Hepatic stellate cell (primary cell): ENCODE measurements at places on chromosomes 6 and 20.

- DNase-seq: no peak
Measured at GRCh38 chr6:26474439-26474881, 16.7 kb downstream of the BTN2A1 start.

GRCh38 chr6:6434151-6434550, 113.7 kb upstream of the F13A1 start:
- DNase-seq: no peak

GRCh38 chr20:57102160-57102559, 164.3 kb downstream of the BMP7 start:
- no peak for DNase-seq

DNA sequence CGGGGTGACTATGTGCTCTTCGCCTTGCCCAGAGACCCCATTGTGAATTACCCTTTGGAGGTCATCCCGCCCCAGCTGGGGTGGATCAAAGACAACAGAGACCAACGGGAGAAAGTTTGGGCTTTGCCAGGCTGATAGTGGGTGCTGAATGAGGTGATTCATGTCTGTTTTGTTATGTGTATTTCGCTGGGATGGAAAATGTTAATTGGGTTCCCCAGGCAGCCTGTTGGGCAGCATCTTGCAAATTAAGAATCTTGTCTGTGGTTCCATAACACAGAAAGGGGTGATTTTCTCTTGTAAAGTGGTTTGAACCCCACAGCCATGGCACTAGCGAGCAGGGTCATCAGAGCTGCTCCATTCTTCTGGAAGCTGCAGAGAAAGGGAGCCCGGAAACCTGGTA, 63.1 kb upstream of the UNC93A start:
- DNase-seq: no peak

DNA sequence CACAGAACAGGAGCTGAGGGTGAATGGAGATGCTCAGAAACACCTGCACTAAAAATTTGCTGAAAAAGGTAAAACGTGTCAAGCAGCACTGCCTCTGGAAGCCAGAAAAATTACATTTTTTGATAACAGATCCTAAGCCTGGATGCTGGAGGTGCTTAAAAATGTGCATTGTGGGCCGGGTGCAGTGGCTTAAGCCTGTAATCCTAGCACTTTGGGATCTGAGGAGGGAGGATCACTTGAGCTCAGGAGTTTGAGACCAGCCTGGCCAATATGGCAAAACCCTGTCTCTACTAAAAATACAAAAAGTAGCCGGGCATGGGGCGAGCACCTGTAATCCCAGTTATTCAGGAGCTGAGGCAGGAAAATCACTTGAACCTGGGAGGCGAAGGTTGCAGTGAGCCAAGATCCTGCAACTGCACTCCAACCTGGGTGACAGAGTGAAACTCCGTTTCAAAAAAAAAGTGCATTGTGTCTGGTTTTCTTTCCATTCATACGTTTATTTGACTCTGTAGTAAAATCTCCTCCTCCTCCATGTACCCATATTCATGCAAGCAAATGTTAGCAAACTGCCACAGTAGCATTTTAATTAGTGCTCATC, 587 bp upstream of the BTN3A1 start:
- no peak for DNase-seq

DNA sequence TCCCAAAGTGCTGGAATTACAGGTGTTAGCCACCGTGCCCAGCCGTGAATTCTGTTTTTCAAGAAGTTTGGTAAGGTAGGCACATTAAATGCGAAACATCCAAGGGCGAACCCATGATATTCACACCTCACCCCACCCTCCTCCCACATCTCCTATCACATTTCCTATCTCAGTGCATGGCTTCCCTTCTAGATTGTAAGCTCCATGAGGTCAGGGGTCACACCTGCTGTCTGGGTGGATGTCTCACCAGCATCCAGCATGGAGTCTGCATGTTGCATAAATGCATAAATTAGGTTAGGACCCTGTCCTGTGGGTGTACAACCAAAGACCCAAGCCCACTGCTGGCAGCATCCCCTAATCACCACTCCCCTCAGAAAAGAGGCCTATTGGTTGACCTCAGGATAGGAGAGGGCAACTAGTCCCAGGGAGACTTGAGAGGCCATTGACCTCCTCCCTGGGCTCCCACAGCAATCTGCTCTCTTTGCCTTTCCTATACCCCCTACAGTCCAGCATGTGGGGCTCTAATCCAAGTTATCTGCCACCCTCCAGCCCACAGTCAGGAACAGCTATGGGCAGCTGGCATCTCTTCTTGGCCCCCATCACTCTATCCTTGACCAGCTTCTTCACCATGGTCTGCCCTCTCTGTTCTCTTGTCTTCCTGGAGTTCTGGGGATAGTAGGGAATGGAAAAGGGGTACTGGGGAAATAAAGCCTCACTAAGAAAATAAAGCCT, 4.2 kb downstream of the PRRT1 start:
- no peak for DNase-seq

DNA sequence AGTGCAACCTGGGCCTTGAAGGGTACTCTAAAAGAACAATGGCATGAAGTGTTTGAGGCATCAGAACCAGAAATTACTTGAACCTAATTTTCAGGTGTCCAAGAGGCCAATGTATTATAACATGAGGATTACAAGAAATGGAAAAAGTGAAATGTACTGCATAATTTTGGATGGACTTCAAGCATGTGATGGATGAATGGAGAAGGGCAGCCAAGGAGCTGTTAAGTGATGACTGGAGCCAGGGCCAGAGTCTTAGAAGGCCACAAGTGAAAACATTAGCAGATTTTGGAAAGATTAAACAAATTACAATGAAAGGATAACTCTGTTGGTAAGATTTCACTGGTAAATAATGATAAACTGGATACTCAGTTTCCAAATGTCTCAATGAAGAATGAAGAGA, 738.2 kb downstream of the CD109 start:
- DNase-seq: no peak

- DNase-seq: no peak
Measured at GRCh38 chr6:88368071-88368787, 202.1 kb upstream of the CNR1 start.

DNA sequence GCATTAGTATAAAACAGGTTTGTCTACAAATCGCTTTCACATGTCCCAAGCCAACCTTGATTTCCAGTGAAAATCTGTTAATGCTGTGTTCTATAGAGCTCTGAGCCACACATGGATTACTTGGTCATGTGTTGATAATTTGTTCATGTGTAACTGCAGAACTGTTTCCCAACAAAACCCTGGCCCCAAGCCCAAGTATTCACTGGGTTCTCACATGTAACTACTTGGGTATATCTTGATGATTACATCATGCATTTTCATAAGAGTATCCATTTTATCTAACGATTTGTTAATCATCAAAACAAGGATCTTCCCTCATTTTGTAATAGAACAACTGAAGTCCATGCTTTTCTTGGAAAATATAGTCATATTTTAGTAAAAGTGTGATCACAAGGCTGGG, 657.6 kb downstream of the PRKN start:
- no peak for DNase-seq

DNA sequence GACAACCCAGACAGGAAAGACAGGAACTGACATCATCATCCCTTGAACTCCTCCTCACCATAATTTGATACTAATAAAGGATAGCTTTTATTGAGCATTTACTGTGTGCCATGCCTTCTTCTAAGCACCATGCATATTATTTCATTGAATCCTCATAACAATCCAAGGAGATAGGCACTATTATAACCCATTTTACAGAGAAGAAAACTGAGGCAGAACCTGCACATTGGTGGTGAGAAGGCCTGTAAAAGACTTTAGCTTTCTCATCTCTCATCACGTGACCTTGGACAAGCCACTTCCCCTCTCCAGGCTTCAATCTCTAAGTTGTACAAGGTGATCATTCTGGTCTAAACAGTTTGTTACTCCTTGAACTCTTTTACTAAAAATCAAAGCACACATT, 34.5 kb upstream of the PREX1 start:
- DNase-seq: no peak

DNA sequence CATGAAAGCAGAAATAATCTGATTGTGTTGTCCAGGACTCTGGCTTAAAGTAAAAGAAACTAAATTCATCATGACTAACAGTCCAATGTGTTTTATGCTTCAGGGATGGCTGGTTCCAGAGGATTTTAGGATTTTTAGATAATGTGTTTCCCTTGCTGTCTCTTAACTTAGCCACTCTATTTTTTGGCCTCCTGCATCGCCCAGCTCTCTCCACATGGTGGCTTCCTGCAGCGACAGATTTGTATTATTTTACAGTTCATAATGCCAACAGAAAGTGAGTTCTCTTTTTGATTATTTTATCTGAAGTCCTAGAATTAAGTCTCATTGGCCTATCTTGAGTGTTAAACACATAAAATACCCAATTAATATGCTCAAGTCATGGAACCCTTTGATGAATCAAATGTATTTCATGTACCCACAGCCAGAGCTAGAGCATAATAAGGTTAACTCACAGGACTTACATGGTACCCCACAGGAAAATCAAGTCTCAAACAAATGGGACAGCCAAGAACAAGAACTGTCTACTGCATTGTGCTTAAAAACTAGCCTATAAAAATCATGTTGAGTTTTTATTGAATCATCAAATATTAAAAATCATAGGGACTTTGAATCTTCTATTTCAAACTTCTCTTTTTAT, 582.5 kb downstream of the DOK5 start:
- no peak for DNase-seq
